GM10248 (cell line): ENCODE measurements at places on chromosomes 11 and 22.
A peak's percentile ranks its signal among the peaks of the same experiment; 100 is the strongest.

GRCh38 chr11:111414936-111415335 lies 35.9 kb upstream of the POU2AF1 start:
- no peak for DNase-seq

DNA sequence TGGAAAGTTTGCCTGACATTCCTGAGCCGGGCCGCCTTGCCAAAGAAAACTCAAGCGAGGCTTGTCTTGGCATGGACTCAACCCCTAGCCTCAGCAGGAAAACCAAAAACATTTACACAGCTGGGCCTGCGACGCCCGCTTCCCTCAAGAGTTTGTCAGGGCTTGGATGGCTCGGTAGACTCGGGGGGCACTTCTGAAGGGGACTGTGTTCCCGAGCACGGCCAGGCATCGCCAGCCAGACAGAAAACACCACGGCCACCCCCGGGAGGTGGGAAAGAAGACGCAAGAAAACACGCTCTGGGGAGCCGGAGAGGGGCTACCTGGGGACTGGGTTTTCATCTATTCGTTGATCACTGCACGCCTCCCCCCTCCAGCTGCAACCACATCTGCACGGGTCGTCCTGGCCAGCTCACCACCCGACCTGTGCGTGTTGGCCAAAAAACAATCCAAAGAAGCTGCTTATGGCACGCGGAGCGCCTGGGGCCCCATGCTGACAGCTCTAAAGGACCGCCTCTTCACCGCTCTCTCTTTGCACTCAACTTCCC lies 380.7 kb downstream of the MN1 start:
- DNase-seq = no peak

DNA sequence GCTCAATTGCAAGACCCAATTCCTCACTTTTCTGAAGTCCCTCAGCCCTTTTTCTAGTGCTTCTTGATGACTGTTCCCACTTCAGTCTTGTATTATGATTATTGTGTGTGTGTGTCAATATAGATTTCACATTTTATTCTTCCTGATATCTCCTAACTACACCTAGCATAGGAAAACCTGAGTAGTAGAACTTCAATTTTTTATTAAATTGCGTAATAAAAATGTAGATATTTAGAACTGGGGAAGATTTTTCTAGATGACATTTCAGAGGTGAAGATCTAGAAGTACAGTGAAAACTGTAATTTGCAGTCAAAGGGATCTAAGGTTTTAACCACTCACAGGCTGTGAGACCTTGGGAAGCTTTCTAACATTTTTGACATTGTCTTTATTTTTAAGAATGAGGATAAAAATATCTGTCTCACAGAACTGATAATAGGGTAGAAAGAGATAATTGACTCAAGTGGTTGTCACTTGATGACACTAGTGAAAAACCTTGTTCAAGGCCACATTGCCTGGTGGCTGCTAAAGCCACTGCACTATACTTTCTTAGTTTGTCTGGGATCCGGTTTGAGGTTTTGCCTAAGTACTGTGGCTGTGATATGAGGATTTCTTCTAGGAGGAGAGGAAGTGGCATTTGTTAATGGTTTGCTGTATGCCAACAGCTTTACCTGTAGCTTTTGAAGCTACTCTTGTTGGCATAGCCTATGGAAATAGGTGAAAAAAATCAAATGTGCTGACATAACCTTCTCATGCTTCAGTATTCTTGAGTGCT lies 32.2 kb upstream of the SESN3 start:
- no peak for DNase-seq

GRCh38 chr11:26198532-26199096 lies 133.3 kb upstream of the ANO3 start:
- DNase-seq = no peak

- no peak for DNase-seq
These were observed 66.5 kb upstream of the ALX4 start for GRCh38 chr11:44376423-44376822.

GRCh38 chr11:809287-810039 lies at the start of gene RPLP2:
RPLP2 (plus strand) TSS chr11:809967; CDS start chr11:810235, 268 bp downstream.
- DNase-seq = peak; percentile 97

- DNase-seq = no peak
These were observed 54.4 kb downstream of the BBOX1 start for GRCh38 chr11:27095059-27095458.

DNA sequence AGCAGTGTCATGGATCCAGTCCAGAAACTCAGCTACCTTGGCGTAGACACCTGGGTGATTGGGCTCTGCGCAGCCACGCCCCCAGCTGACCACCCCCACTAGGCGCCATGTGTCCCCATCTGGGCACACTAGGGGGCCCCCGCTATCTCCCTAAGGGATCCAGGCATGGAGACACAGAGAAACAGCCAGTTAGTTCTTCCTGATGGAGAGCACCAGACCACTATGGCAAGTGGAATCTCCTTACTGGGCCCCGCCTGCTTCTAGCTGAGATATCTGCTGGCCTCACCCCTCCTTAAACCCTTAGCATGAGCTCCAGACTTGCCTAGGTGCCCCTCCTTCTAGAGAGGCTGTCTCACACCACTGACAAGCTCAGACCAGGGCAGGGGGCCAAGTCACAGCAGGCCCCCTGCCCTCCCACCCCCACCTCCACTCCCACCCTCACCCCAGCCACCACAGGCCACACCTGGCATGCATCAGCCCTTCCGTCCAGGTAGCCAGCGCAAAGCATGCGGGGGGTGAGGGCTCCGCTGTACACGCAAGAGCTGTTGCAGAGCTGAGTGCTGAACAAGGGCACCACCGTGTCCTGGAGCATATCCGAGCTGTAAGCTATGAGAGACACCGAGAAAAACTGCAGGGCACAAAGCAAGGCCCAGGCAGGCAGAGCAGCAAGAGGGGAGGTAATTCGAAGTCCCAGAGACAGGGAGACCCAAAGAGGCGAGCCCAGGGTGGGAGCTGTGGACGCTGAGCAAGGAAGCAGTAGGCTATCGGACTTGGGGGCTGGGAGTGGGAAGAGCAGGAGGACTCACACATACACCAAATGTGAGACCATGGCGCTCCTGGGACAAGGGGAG lies 16.1 kb downstream of the TMPRSS5 start:
- no peak for DNase-seq

GRCh38 chr11:17590463-17590862 lies 43.4 kb downstream of the OTOG start:
- no peak for DNase-seq

DNA sequence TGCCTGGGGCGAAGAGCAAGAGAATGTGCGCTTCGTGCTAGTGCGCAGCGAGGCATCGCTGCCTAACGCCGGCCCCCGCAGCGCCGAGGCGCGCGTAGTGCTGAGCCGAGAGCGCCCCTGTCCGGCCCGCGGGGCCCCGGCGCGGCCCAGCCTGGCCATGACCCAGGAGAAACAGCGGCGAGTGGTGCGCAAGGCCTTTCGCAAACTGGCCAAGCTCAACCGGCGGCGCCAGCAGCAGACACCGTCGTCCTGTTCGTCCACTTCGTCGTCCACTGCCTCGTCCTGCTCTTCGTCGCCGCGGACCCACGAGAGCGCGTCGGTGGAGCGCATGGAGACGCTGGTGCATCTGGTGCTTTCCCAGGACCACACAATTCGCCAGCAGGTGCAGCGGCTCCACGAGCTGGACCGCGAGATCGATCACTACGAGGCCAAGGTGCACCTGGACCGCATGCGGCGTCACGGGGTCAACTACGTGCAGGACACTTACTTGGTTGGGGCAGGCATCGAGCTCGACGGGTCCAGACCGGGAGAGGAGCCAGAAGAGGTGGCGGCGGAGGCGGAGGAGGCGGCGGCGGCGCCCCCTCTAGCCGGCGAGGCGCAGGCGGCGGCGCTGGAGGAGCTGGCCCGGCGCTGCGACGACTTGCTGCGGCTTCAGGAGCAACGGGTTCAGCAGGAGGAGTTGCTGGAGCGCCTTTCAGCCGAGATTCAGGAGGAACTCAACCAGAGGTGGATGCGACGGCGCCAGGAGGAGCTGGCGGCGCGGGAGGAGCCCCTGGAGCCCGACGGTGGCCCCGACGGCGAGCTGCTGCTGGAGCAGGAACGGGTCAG lies 1.0 kb downstream of the RASSF10 start:
- DNase-seq = no peak

DNA sequence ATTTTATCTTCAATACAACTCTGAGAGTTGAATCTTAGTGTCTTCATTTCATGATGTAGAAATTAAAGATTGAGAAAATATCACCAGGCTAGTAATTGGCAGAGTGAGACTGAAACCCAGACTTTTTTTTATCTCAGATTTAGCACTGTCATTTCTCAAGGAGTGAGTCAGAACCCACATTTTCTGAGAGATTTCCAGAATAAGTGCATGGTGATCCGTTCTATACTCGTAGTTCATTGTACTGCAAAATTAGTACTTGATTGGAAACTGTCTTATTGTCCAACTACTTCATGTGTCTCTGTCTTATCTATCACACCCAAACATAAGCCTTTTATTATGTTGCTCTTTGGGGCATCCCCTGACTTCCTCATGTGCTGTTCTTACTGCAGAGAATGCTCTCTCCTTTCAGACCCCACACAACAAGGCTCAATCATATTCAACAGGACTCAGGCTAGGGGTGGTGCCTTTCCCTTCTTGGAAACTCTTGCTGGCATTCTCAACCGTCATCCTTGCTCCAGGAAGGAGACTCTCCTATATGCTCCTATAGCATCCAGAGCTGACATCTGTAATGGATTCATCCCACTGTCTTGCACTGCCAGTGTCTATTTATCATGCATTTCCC lies 76.7 kb upstream of the BLID start:
- no peak for DNase-seq

DNA sequence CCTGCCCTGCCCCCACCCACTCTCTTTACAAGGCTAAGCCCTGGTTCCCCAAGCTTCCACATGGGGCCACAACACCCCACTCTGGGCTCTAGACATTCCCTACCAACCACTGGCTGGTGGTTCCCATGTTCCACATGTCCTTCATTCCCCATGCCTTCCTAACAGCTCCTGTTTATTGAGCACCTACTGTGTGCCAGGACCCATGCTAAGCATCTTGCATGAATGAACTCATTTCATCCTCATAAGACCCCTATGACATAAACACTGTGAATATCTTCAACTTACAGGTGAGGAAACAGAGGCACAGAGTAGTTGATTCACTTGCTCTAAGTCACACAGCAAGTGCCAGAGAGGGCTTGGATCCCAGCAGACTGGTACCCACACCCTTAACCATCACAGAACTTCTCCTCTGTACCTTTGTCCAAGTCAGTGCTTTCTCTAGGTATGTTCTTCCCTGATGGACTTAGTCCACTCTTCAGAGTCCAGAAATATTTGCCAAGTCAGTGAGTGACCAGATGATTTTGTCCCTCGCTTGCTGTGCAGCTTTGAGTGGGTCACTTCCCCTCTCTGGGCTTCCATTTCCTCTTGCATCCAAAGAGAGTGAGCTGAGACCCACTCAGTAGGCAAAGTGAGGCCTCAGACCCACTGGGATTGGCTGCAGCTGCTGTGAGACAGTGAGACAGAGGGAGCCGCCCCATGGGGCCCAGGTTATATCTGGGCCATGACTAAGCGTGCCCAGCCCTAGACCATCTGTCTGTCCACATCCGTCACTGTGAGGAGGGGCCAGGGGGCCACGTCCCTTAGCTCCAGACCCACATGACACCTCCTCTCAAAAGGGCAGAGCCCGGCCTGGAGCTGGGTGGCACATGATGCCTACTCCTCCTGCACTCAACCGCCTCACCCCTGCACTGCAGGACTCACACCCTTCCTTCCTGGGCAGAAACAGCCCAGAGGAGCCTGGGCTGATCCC lies 132.4 kb downstream of the MN1 start:
- DNase-seq = no peak

DNA sequence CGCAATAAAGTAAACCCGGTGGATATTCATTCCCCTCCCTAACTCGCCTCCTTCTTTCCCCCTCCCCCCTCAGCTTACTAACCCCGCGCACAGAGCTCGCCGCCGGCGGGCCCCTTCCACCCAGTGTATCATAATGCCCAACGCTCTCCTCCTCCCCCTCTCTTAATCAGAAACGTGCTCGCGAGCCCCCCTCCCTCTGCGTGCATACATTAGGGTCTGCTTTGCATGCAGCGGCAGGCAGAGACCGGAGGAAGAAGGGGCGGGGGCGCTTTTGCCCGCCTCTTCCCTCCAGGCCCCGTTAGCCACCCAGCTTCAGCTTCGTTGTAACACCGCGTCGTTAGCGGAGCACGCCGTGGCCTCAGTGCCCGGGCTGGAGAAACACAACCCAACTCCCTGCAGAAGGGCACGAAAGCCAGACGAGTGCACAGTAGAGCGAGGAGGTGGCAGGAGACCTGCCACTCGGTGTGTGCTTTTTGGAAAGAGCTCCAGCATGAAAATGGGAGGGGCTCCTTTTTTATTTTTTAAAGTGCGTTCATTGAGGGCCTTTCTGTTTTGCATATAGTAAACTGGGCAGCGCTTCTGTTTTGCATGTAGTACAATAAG lies 901 bp upstream of the KMT2A start:
- DNase-seq = peak; percentile 74

DNA sequence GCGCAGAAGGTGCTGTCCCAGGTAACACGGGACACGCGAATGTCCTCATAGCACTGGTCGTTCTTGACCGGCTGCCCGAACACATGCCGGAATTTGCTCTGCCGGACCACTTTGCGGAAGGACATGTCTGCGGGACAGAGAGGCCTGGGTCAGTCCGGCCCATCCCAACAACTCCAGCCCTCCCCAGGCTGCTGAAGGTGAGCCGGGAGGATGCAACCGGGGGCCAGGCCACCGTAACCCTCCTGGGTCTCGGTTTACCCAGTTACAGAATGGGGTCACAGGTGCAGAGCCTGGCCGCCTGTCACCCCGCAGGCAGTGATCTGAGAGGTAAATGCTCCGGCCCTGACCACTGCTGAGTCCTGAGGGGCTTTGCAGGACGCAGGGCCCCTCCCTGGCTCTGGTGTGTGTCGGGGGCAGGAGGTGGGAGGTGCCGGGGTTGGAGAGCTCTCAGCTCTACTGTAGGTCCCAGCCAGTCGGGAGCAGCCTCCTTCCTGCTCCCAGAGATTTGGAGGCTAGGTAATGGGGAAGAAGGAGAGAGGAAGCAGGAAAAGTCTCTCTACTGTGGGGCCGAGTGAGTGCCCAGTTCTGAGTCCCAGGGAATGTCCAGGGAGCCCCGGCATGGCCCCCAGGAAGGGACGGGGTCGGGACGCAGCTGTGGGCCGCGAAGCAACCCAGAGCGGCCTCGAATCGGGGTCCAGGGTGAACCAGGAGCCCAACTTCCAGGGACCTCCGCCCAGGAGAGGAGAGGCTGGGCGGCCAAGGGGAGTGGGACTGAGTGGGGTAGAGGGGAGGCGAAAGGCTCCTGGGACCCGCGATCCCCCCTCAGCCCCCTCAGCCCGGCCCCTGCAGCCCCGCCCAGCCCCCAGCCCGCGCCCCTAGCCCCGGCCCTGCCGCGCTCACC lies 522 bp downstream of the CORO1B start:
- DNase-seq = no peak

GRCh38 chr11:64306876-64307622 lies 1.7 kb downstream of the ESRRA start:
- DNase-seq = no peak
